ENCODE measurements at places on chromosomes 11 and 22. TPM values are rescaled to one million over a fixed set of nuclear protein-coding genes. Genes with fewer than 3 reads are reported as not detected.

The APLNR gene
- total RNA-seq, result 48.0 TPM

DNA sequence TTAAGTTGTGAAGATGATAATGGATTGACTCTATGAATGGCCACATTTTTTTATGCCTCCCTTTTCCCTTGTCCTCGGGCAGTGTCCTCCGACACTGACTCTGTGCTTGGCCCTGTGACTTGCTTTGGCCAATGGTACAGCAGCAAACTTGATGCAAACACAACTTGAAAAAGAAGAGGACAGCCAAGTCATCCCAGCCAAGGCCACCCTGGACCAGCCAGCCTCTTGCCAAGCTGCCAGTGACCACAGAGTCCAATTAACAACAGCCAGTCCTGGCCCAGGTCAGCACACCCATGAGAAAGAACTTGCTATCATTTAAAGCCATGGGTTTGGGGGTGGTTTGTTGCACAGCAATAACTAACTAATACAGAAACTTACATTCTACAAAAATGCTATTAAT is 63.4 kb upstream of the SLC35C1 start:
- H3K4me3 ChIP-seq, result no peak overlapping the region
- H3K27me3 ChIP-seq, result no peaks in the 10 kb centered on the region
- no peak for DNase-seq
- H3K4me1 ChIP-seq, result no peaks in the 10 kb centered on the region
- no peak overlapping the region for H3K27ac ChIP-seq

GRCh38 chr11:95461858-95462257 is 230.9 kb upstream of the SESN3 start:
- no peaks in the 10 kb centered on the region for H3K4me1 ChIP-seq
- no peak overlapping the region for H3K27ac ChIP-seq
- no peak for DNase-seq
- H3K36me3 ChIP-seq, result no peaks in the 10 kb centered on the region

The STK33 gene
- total RNA-seq, result 31.1 TPM

- no peak overlapping the region for H3K4me3 ChIP-seq
- H3K4me1 ChIP-seq, result peaks cover 3% of the 10 kb centered on the region
- no peak for DNase-seq
- H3K27me3 ChIP-seq, result no peaks in the 10 kb centered on the region
- H3K36me3 ChIP-seq, result no peaks in the 10 kb centered on the region
Observed at GRCh38 chr11:115390441-115390840, 113.8 kb downstream of the CADM1 start.

DNA sequence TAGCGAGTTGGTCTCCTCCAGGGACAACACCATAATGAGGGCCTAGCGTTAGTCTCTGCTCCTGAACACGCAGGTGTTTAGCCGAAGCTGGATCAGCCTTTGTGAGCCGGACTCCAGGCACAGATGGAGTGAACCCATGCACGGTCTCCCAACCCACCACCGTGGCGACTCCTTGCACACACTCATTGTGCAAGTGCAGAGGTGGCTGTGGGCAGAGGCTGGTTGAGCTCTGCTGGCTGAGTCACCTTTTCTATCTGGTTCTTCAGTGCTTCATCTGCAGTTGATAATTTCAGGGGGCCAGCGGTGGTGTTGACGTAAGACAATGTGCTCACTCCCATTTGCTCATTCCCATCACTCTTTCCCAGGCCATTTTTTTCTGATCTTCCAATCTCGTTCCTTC is 72.1 kb upstream of the SLC22A12 start:
- H3K4me3 ChIP-seq, result no peak overlapping the region
- no peaks in the 10 kb centered on the region for H3K36me3 ChIP-seq
- no peaks in the 10 kb centered on the region for H3K4me1 ChIP-seq
- no peaks in the 10 kb centered on the region for H3K27me3 ChIP-seq
- no peak overlapping the region for H3K27ac ChIP-seq

DNA sequence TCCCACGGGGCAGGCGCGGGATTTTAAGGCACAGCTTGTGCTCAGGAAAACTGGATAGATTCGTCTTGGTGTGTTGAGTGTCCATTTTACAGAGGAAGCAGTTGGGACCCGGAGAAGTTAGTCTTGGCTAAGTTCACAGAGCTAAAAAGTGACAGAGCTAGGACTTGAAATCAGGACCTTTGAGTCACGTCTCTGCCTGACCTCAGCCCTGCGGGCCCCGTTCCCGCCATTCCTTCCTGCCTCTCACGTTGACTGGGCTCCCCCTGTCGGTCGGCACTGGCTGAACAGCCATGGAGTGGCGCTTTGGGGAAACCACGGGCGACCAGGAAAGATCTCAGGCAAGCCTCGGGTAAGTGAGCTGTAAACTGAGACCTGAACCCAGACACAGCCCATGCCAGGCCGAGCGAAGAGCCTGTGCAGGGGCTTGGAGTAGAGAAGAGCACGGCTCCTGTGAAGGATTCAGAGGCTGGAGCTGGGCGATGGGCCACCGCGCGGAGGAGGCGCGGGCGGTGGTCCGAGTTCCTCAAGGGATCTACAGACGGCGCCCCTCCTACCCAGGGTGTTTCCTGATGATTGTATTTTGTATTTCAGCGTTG is 54.1 kb downstream of the WNT11 start:
- peaks cover 2% of the 10 kb centered on the region for H3K27me3 ChIP-seq
- no peaks in the 10 kb centered on the region for H3K36me3 ChIP-seq
- no peak overlapping the region for H3K27ac ChIP-seq
- no peak for DNase-seq

The BCO2 gene
- total RNA-seq, result 16.2 TPM

- no peak overlapping the region for H3K27ac ChIP-seq
- H3K4me3 ChIP-seq, result no peak overlapping the region
- no peak for DNase-seq
- no peaks in the 10 kb centered on the region for H3K4me1 ChIP-seq
Observed at GRCh38 chr11:60393016-60393415, 3.2 kb upstream of the MS4A14 start.

DNA sequence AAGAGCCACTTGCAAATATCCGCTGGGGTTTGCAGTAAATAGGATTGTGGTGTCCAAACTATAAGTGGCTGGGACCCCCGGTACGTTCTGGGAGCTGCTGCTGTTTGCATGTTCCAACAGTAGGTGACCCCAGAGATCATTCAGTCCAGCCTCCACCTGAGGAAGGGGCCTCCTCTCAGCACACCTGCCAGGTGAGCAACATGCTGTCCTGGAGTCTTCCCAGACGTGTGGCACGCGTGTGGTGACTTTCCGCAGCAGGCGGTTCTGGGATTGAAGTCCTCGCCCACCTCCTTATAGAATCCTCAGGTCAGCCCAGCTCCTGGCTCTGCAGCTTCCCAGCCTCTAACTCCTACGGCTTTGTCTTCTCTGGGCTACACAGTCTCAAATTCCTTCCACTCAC is 6.7 kb downstream of the P2RX3 start:
- H3K4me1 ChIP-seq, result peaks cover 11% of the 10 kb centered on the region
- H3K27me3 ChIP-seq, result no peaks in the 10 kb centered on the region
- DNase-seq, result no peak
- H3K4me3 ChIP-seq, result no peak overlapping the region

The C11orf52 gene
- 0.88 TPM for total RNA-seq

The SOX6 gene
- 51.6 TPM for total RNA-seq

The SGSM1 gene
- total RNA-seq, result 11.4 TPM

GRCh38 chr11:133697603-133698180 is 147.6 kb downstream of the SPATA19 start:
- H3K36me3 ChIP-seq, result no peaks in the 10 kb centered on the region
- H3K4me3 ChIP-seq, result no peak overlapping the region
- H3K4me1 ChIP-seq, result no peaks in the 10 kb centered on the region
- no peak for DNase-seq
- no peak overlapping the region for H3K27ac ChIP-seq

DNA sequence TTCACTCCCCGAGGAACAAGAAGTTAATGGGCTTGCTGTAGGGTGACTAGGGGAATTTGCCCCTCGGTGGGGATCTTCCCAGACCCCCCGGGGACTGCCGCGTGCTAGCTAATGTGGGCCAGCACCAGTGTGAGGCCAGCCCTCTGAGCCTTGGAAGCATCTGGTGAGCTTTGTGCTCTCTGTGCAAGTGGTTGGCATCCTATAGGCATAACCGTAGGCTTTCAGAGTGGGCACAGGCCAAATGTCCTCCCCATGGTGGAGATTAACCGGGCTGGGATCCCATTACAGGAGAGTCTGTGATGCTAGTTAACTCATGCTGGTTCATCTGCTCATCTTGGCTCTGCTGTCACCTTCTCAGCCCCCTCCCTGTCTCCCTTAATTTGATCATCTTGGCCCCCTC is 125.7 kb downstream of the TRIM29 start:
- H3K4me3 ChIP-seq, result no peak overlapping the region
- no peak for DNase-seq
- H3K4me1 ChIP-seq, result peaks cover 30% of the 10 kb centered on the region
- H3K27me3 ChIP-seq, result peaks cover 3% of the 10 kb centered on the region
- no peak overlapping the region for H3K27ac ChIP-seq

The MRGPRE gene
- total RNA-seq, result 0.33 TPM

The FGF3 gene
- total RNA-seq, result not detected

The RIMBP3B gene
- 0.22 TPM for total RNA-seq

The KCNK4 gene
- total RNA-seq, result 1.0 TPM

DNA sequence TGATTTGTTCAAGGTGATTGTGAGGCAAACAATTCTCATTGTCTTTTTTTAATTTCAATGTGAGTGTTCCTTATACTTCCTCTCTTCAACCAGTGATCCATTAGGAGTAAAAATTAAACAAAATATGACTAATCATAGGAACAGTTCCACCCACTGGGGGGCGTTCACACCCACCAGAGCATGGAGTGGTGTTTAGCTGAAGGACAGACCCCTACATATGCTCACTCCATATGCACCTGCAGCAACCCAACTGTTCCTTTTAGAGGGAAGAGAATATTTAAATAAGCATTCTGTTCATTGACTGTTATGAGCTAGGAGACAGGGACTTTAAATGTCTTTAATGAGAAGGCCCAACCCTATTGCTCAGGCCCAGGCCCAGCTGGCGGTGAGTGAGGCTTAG is 78.7 kb upstream of the DRD2 start:
- no peaks in the 10 kb centered on the region for H3K27me3 ChIP-seq
- H3K4me1 ChIP-seq, result peaks cover 6% of the 10 kb centered on the region
- H3K4me3 ChIP-seq, result no peak overlapping the region
- H3K27ac ChIP-seq, result no peak overlapping the region

The CRYBB2 gene
- total RNA-seq, result not detected

The TTC38 gene
- total RNA-seq, result 15.6 TPM

DNA sequence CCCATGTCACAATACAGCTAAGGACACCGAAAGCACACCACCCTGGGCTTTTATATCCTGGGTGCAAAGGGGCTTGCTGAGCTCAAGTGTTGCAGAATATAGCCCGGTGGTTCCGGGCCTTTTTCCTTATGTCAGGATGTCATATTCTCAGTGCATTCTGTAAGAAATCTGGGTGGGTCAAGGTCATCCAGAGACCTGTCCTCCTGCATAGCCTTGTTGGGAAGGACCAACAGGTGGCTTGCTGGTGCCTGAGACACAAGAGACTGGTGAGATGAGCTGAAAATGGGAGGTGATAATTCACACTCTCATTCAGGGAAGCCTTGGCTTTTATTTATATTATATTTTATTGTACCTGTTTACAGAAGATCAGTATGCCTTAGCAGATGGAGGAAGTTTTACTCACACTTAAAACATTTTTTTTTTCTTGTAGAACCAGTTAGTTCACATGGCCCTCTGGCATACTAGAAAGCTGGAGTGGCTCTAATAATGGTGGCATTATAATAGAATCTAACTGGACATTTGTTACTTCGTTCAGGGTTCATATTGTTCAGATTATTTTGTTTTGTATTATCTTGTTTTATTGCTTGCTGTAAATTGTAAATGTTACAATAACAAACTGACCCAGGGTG is 14.6 kb upstream of the TMEM123 start:
- H3K27me3 ChIP-seq, result no peaks in the 10 kb centered on the region
- no peak overlapping the region for H3K4me3 ChIP-seq
- no peak for DNase-seq
- no peak overlapping the region for H3K27ac ChIP-seq
- no peaks in the 10 kb centered on the region for H3K4me1 ChIP-seq
- H3K36me3 ChIP-seq, result no peaks in the 10 kb centered on the region

The FXYD2 gene
- total RNA-seq, result 5.0 TPM

- H3K36me3 ChIP-seq, result peaks cover 16% of the 10 kb centered on the region
- H3K27ac ChIP-seq, result no peak overlapping the region
- H3K4me3 ChIP-seq, result no peak overlapping the region
- peaks cover 13% of the 10 kb centered on the region for H3K4me1 ChIP-seq
- DNase-seq, result no peak
- peaks cover 5% of the 10 kb centered on the region for H3K27me3 ChIP-seq
Observed at GRCh38 chr11:117449111-117449693, 121.5 kb downstream of the CEP164 start.

DNA sequence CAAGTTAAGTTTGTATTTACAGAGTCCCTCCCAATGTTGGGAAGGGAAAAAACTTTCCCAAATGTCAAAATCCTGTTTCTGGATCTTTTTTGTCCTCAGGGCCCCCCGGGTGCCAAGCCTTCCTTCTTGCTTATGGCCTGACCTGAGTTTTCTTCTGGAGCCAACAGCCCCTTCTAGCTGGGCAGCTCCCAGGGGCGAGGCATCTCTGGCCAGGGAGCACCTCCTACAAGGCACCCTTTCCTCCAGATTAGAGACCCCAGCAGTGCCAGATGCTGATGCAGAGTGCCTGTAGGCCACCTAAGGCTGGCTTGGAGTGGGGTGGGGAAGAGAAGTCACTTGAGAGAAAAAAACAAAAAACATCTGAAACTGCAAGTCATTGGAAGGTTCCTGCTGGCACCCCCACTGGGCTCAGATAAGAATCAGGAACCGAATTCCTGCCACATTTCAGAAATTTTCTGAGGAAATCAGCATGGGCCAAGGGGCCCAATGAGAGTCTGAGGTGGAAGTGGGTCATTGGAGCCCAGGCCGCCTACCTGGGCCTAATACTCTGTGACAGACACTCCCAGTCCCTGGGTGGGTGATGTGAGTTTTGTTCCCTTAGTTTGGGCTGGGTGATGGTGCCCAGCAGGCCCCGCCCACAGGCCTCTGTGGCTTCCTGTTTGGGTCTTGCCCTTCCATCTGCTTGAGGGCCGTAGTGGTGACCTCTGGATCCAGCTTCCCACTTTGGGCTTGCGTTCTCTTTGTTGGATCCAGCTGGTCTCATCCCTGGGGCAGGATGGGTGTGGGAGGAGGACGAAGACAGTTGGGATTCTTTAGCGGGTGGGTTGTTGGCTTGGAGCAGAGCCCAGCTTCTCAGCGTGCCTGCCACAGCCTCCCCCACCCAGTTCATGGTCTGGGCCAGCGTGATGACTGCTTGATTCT is 40.6 kb downstream of the PARVA start:
- no peak for DNase-seq
- H3K27me3 ChIP-seq, result no peaks in the 10 kb centered on the region
- H3K4me1 ChIP-seq, result peaks cover 7% of the 10 kb centered on the region
- H3K4me3 ChIP-seq, result no peak overlapping the region

The BAIAP2L2 gene
- 0.10 TPM for total RNA-seq

DNA sequence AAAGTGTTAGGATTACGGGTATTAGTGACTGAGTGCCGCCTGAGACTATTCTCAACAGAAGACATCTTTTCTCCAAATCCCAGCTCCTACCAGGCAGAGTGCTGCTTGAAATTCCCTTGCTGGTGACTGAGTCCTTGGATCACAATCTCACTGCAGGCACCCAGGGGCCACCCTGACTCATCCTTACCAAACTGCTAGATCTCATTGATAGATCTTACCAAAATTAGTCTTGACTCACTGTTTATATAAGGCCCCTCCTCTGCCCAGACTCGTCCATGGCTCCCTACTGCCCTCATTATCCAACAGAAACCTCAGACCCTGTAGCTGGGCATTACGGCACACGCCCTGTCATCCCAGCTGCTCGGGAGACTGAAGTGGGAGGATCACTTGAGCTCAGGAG is 14.7 kb downstream of the TBC1D10A start:
- no peak overlapping the region for H3K4me3 ChIP-seq
- no peak overlapping the region for H3K27ac ChIP-seq
- H3K27me3 ChIP-seq, result no peaks in the 10 kb centered on the region
- H3K4me1 ChIP-seq, result peaks cover 34% of the 10 kb centered on the region
- no peak for DNase-seq

The TMEM132A gene
- total RNA-seq, result 114 TPM

Measured in spinal cord (tissue), 10 donors.